Fibroblast of lung (primary cell): ENCODE measurements at places on chromosomes 2 and 18.

DNA sequence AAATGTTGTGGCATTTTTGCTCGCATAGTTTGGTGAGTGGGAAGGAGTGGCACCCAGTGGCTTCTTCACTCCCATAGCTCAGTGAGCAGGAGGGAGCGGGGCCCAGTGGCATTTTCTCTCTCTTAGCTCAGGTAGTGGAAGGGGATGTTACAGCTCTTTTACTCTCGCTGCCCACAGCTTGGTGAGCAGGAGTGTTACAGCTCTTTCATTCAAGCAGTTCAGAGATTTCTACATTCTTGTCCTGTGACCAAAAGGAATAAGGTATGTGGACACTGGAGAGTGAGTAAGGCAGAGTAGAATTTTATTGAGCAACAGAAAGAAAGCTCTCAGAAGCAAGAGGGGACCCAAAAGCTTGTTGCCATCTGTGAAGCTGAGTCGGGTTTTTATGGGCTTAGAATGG is 192.4 kb downstream of the SPAG16 start:
- peak; percentile 45 for DNase-seq

- no peak for DNase-seq
Measured at GRCh38 chr18:51654488-51655326, 457.2 kb upstream of the MEX3C start.

- DNase-seq = no peak
Measured at GRCh38 chr18:9860682-9861081, 25.1 kb upstream of the TXNDC2 start.

- no peak for DNase-seq
Measured at GRCh38 chr2:120432976-120433815, 87.3 kb downstream of the INHBB start.

- DNase-seq = no peak
Measured at GRCh38 chr2:79327460-79327859, 167.9 kb upstream of the REG3A start.

- DNase-seq = peak; percentile 93
Measured at GRCh38 chr2:54455563-54456361, at the start of gene SPTBN1. TSS of gene SPTBN1 (plus strand) at chr2:54456327. CDS start at chr2:54526419, 70,092 bp downstream.

GRCh38 chr18:48007955-48008701 is 77.7 kb upstream of the SMAD2 start:
- peak; percentile 59 for DNase-seq
